ENCODE measurements at places on chromosomes 1 and 21.

- DNase-seq, result no peak
Observed at GRCh38 chr1:232568906-232569553, 60.9 kb downstream of the SIPA1L2 start.

DNA sequence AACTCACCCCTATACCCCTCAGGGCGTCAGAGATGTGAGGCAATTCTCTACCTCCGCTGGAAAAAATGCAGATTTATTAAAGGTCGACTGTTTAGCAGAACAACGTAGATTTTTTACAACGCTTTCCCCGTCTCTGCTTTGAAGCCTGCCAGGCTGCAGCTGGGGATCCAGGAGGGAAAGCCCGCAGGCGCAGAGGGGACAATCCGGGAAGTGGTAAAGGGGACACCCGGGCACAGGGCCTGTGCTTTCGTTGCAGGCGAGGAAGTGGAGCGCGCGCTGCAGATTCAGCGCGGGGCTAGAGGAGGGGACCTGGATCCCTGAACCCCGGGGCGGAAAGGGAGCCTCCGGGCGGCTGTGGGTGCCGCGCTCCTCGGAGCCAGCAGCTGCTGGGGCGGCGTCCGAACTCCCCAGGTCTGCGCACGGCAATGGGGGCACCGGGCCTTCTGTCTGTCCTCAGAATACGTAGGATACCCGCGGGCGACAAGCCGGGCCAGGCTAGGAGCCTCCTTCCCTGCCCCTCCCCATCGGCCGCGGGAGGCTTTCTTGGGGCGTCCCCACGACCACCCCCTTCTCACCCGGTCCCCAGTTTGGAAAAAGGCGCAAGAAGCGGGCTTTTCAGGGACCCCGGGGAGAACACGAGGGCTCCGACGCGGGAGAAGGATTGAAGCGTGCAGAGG, 5.5 kb downstream of the SIM2 start:
- no peak for DNase-seq

DNA sequence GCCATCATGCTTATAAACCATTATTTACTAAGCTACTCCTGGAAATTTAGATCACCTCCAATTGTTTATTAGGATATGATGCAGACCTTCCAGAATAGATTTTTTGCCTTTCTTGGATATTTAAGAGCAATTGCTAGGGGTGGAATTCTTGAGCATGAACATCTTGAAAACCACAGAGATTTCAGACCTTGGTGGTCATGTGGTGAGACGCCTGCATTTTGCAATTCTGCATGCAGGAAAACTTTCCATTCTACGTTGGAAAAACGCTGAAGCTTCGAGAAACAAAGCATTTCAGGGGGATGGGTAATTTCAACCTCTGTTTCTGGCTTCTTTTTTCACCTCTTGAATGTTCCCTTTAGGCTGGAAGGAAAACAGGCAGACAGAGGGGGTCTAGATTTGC, 596.3 kb downstream of the KIF26B start:
- DNase-seq, result no peak

- no peak for DNase-seq
Observed at GRCh38 chr1:229203030-229203751, 67.7 kb upstream of the RAB4A start.

DNA sequence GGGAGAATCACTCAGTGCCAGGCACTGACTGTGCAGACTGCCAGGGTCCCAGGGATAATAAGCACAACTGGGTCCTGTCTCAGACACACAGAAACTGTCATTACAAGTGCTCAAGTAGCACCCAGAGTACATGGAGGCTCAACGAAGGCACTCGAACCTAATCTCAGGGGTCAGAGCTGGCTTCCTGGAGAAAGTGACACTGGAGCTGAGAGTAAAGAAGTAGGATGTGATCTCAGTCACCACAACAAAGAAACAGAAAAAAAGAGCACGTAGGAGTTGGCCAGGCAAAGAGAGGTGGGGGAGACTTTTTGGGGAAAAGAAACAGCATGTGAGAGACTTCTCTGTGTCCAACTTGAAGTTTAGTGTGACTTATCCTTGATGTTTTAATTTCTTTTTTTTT, 1.3 kb downstream of the CATSPER4 start:
- DNase-seq, result no peak

All from thyroid gland (tissue), 4 donors.